Panc1 (cell line): ENCODE measurements at places on chromosomes 2 and 18. TPM values are rescaled to one million over a fixed set of nuclear protein-coding genes. Genes with fewer than 3 reads are reported as not detected.

The RUFY4 gene
- not detected for total RNA-seq

The ZNF892 gene
- total RNA-seq = 8.1 TPM

The HOXD13 gene
- total RNA-seq = not detected

The IKZF2 gene
- 0.44 TPM for total RNA-seq

The NEB gene
- total RNA-seq = 0.10 TPM

The MAP3K19 gene
- total RNA-seq = not detected

The VAMP5 gene
- total RNA-seq = 21.3 TPM

The CRYGD gene
- total RNA-seq = not detected

The EFHD1 gene
- total RNA-seq = 73.5 TPM

The DAW1 gene
- 0.26 TPM for total RNA-seq

The SIX2 gene
- total RNA-seq = 0.51 TPM

The RASGRP3 gene
- total RNA-seq = 2.6 TPM

The REG1B gene
- total RNA-seq = 2.0 TPM

The FAM237A gene
- total RNA-seq = not detected

The BMP10 gene
- total RNA-seq = not detected

The WNT10A gene
- 9.2 TPM for total RNA-seq

The ERBB4 gene
- total RNA-seq = 0.15 TPM

The PAPOLG gene
- 10.9 TPM for total RNA-seq

The CHST9 gene
- 0.05 TPM for total RNA-seq

The SLC8A1 gene
- total RNA-seq = 0.59 TPM

The GKN2 gene
- not detected for total RNA-seq

The EVX2 gene
- total RNA-seq = not detected

The COLEC11 gene
- total RNA-seq = 0.31 TPM

The GPR35 gene
- total RNA-seq = 1.3 TPM
